Stimulated activated CD8-positive, alpha-beta memory T cell treated with anti-CD3 and anti-CD28 coated beads, Interleukin-2, amount 100 ng/mL, for 48 hours (primary cell): ENCODE measurements at places on chromosomes 11 and 22.
A peak's percentile ranks its signal among the peaks of the same experiment; 100 is the strongest.

- DNase-seq, result peak; percentile 2
Measured at GRCh38 chr11:17864478-17864941, 129.9 kb downstream of the KCNC1 start.

DNA sequence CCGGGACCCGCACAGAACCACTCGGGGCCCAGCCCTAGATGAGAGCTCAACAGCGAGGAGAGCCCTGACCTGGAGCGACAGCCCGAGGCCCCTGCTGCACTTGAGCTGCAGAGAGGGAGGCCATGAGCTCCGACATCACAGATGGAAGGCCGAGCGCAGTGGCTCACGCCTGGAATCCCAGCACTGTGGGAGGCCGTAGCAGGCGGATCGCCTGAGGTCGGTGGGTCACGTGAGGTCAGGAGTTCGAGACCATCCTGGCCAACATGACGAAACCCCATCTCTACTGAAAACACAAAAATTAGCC, 13.8 kb upstream of the BRSK2 start:
- no peak for DNase-seq

DNA sequence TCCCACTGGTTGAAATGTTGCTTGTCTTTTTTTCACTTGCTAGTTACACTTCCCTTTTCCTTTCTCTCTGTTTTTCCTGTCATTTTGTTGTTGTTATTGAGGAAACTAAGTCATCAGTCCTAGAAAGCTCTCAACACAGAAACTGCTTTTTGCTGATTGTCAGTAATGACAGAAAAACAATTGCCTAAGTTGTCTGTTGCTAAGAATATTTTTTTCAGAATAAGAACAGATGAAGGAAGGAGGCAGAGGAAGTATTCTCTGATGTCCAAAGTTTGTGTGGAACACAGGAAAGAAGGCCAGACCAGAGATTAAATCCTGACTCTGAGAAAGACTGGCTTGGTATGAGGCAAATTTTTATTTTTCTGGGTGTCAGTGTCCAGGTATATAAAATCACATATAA, 163.3 kb downstream of the CASP12 start:
- DNase-seq, result no peak

GRCh38 chr22:27628891-27629631, 172.5 kb downstream of the MN1 start:
- DNase-seq, result no peak

GRCh38 chr11:2789331-2789730, 89.5 kb upstream of the KCNQ1OT1 start:
- DNase-seq, result no peak

DNA sequence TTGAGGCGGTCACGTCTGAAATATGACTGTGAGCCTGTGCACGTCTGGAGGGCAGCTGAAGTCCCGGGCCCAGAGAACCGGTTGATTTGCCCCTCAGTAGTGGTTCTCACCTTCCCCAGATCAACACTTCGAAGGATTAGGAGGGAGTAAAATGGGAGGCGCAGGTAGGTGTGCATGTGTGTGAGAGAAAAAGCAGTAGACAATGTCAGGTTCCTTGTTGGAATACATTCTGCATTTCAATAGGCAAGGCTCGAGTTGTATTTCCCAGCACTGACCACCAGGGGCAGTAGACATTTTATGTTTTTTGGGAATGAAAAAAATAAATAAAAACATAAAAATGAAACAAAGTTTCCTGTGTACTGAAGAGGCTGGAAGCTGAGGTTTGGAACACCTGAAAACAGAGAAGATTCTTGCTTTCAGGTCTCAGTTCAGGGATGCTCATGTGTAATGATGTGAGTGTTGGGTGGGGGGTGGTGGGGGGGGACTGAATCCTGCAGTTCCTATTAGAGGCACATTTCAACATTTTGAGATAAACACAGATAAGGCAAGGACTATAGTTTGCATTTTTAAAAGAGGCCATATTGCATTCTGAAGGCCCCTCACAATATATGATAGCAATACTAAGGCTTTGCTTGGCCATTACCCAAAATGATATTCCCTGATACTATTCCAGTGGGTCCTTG, 333.9 kb downstream of the CADM1 start:
- DNase-seq, result no peak
